ENCODE measurements at places on chromosomes 5 and 9.

- no peak for DNase-seq
These were observed 302.9 kb upstream of the PAPPA start for GRCh38 chr9:115850548-115851304.

DNA sequence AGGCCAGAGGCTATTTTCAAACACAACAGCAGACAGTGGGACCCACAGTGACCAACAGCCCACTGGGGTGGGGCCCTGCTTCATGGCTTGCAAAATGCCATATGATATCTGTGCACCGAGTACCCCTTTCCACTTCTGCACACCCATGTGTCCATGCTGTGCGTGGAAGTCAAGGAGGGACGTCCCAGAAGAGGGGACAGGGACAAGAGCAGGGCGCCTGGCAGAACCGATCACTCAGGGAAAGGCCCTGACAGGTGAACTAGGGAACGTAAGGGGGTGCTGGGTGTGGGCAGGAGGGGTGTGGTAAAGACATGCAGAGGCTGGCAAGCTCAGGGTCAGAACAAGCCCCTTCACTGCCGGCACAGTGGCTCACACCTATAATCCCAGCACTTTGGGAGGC, 7.6 kb upstream of the TTLL11 start:
- no peak for DNase-seq

GRCh38 chr9:129879103-129879699, 43.9 kb downstream of the USP20 start:
- no peak for DNase-seq

- no peak for DNase-seq
These were observed 28.1 kb downstream of the UBTD2 start for GRCh38 chr5:172255444-172255843.

DNA sequence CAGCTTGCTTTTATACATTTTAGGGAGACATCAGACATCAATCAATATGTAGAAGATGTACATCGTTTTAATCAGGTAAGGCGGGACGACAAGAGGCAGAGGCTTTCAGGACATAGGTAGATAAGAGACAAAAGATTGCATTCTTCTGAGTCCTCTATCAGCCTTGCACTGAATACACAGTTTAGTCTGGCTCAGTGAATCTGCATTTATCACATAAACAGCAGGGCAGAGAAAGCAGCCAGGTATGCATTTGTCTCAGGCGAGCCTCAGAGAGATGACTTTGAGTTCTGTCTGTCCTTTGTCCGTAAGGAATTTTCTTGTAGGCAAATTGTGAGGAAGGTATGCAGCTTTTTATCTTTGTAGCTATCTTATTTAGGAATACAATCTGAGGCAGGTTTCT, 202.8 kb upstream of the TAS2R1 start:
- DNase-seq = no peak

- no peak for DNase-seq
These were observed 84.1 kb downstream of the SLIT3 start for GRCh38 chr5:169216866-169217265.

DNA sequence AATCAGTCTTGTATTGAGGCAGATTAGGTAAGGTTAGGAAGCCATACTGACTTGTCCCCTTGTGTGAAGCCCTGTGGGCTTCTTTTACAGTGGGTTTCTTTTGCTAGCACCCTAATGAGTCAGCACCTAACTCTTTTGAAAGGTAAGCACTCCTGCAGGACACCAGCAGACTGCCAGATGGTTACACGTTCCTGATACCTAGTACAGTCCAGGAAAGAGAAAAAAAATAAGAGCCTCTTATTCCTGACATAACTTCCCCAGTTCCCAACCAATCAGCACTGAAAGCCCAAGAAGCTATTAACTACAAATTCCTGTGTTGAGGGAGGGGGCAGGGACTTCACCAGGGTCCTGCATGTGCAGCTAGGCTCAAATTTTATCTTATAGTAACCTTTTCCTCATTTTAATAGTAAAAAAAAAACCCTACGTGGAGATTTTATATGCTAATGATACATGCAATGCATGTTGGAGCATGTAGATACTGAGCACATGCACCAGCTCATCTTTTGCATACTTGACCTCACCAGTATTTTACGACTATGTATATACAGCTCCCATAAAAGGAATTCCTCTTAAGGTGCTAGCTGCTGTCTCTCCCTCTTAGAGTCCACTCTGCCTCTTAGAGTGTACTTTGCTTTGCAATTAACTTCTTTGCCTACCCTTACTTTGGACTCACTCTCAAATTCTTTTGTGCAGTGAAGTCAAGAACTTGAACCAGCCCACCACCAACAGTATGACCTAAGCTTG, 84.7 kb upstream of the RORB start:
- DNase-seq = no peak
